ENCODE measurements at places on chromosomes 6 and 20. TPM values are rescaled to one million over a fixed set of nuclear protein-coding genes. Genes with fewer than 3 reads are reported as not detected.

C2 gene
- not detected for polyA plus RNA-seq

PROKR2 gene
- polyA plus RNA-seq: not detected

SLC35D3 gene
- not detected for polyA plus RNA-seq

CFAP206 gene
- polyA plus RNA-seq: 5.3 TPM

C20orf202 gene
- 3.3 TPM for polyA plus RNA-seq

All from Purkinje cell (primary cell).